Natural killer cell treated with Interleukin-12 subunit alpha and Interleukin-12 subunit beta and Interleukin-15 and Interleukin-18, amount 100 ng/mL, for 72 hours (primary cell): ENCODE measurements at places on chromosomes 7 and 10. TPM values are rescaled to one million over a fixed set of nuclear protein-coding genes. Genes with fewer than 3 reads are reported as not detected.

DNA sequence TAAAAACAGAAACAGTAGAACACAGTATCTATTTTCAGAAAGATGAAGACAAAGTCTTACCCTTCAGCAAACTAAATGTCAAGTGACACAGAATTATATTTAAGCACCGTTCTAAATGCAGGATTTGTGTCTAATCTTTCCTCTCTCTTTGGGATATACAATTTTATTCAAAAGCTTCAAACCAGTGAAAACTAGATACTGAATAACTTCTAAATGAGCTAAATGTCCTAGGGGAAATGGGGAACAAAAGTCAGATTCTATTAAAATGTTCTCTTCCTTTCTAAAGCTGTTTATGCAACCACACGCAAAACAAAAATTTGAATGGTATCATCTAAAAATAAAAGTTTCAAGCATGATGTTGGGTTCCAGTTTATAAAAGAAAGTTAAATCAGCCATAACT is 136.4 kb upstream of the AOAH start:
- DNase-seq = no peak

DNA sequence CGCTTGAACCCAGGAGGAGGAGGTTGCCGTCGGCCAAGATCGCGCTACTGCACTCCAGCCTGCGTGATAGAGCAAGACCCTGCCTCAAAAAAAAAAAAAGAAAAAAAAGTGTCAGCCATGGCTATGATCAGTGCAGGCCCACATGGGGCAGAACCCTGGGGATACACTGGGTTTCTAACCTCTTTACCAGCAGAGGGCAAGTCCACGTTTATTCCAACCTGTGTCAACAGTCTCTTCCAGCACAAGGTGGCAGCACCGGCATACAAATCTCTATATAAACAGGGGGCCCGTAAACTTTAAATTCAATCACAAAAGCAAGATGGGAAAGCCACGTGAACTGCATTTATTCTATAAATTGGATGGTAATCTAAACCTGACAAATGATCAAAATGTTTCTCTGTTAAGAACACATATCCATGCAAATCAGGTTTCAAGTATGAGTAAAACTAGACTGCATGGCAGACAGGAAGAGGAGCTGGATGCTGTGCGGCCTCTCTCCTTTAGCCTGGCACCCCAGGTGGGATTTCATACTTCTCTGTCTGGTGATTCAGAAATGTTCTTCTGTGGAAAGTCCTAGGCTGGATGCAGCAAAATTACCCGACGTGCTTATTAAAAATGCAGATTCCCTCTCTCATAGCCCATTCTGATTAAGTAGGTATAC is 60.0 kb upstream of the STEAP1B start:
- DNase-seq = no peak

DNA sequence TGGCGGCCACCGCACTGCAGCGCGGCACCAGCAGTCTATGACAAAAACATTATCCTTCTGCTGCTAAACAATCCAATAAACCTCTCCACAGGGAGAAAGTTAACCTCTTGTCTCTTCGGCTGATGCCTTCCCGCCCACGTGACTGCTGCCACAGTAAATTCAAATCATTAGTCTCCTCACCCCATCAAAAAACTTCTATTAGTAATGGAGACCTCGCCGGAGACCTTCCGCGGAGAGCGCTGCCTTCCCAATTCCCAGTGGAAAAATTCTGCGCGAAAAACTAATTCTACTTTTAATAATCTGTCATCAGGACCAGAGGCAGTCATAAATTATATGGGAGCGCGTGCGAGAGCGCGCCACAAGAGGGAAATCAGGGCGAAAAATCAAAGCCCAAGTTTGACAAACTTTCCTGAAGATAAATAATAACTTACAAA is 90.0 kb upstream of the PAX2 start:
- DNase-seq = no peak

- DNase-seq = no peak
Measured at GRCh38 chr10:68001000-68001399, 74.1 kb downstream of the HERC4 start.

DNA sequence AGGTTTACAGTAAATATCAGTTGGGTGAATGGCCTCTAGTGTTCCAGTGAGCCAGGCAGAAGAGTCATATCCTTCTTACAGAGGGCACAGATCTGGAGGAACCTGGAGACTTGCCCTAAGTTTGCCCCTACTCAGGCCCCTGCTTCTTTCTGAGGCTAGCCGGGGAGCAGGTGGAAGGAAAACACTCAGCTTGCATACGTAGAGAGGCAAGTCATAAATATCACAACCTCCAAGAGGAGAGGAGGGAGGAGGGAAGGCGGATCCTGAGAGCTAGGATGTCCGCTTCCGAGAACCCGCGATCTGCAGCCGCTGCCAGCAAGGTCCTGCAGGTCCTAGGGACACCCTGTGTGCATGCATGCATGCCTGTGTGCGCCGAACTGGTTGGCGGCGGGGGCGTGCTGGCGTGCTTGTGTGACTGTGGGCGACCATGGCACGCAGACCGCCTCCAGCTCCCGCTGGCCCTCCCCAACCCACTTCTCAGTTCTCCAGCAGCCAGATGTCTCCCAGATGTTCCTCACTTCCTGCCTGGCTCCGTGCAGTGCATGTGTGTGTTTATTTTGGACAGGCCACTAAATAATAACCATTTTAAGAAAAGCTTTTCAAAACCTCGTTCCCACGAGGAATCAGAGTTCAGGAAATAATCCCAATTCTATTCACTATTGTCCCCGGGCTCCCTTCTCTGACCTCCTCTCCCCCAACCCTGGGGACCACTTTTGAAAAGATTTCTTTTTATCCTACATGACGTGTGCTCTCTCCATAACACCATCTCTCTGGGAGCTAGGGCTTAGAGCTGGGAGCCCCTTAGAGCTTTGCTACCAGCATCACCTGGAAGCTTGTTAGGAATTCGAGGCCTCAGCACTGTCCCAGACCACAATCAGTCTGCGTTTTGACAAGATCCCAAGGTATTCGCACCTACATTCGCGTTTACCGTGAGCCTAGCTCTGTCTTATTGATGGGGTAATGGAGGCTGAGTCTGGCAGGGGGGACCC is 32.4 kb downstream of the UNC5B start:
- no peak for DNase-seq

- DNase-seq = no peak
Measured at GRCh38 chr10:79349072-79349491, 1.8 kb downstream of the PPIF start.

- no peak for DNase-seq
Measured at GRCh38 chr10:127918572-127918971, 11.7 kb downstream of the PTPRE start.

- DNase-seq = no peak
Measured at GRCh38 chr7:74300926-74301325, 11.7 kb downstream of the CLIP2 start.

DNA sequence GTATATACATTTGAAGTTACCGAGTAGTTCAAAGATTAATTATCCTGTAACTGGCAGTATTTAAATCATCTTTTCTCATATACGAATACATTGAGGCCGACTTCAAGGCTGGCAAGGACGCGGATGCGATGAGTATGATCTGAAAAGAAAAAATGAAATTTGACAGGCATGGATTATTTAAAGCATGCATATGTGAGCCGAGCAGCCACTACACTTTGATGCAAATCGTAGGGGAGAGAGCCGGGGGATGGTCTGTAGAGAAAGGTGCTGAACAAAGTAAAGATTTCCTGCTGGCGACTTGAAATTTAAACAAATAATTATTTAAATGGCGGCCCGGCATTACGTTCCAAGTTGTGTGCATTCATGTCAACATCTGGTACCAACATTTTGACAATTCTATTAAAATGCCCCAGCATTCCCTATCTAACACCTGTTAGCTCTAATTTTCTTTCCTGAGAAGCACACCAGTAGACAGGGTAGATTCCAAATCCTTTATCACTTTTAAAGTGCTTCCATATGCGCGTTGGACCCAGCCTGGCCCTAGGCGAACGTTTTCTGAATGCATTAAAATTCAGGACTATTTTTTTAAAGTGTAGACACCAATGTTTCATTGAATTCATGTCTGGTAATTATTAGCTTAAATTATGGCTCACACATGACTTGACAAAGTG is 188.7 kb downstream of the EMX2 start:
- no peak for DNase-seq

- no peak for DNase-seq
Measured at GRCh38 chr10:97234400-97234799, 48.6 kb upstream of the SLIT1 start.

GRCh38 chr10:133559216-133559615 is 6.2 kb downstream of the SYCE1 start:
- no peak for DNase-seq

GRCh38 chr7:29139796-29140195 is 6.5 kb downstream of the CPVL start:
- DNase-seq = no peak

- no peak for DNase-seq
Measured at GRCh38 chr7:35647171-35647574, 47.8 kb downstream of the HERPUD2 start.

- DNase-seq = no peak
Measured at GRCh38 chr7:49670991-49671390, 102.4 kb upstream of the VWC2 start.

ASAH2 gene
- total RNA-seq = 6.1 TPM

TUBAL3 gene
- total RNA-seq = 0.19 TPM

MTG1 gene
- 44.2 TPM for total RNA-seq

DNAJC12 gene
- 2.3 TPM for total RNA-seq

RASA4B gene
- 23.4 TPM for total RNA-seq

CLCN1 gene
- total RNA-seq = not detected

TMEM130 gene
- not detected for total RNA-seq
